ENCODE measurements at places on chromosomes 6 and 20.

GRCh38 chr20:32908334-32909292 lies 49.9 kb downstream of the EFCAB8 start:
- DNase-seq, result no peak

DNA sequence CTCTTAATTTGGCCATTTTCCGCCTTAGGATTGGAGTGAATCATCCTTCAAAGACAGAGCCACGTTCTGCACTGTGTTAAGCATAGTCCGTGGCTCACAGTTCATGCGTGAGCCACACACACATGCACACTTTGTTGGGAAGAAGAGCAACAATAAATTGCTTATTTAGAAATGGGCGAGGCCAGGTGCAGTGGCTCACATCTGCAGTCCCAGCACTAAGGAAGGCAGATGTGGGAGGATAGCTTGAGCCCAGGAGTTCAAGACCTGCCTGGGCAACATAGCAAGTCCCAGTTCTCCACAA lies 131.3 kb downstream of the ZDHHC14 start:
- no peak for DNase-seq

- DNase-seq, result no peak
Measured at GRCh38 chr20:39107741-39108140, 145.6 kb downstream of the DHX35 start.

GRCh38 chr6:118313762-118314161 lies 234.3 kb upstream of the PLN start:
- DNase-seq, result no peak

DNA sequence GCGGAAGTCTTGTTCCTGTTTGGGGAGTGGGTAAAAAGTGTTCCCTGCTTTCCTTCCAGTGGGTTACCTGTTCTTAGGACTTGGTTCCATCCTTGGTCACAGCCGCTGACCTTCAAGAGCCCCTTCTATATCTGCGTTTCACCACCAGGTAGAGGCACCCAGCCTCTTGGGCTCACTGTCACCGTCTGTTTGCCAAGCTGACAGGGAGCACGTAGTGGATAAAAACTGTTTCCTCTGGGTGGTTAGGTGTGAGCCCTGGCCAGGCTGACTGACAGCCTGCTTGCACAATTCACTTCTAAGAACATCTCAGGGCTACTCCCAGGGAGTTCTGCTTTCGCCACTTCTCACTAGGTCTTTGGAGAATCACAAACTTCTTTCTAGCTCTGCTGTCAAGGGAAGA lies 1.8 kb upstream of the JPH2 start:
- DNase-seq, result no peak
